IPS-NIHi11 (cell line): ENCODE measurements at places on chromosomes 3 and 15.

GRCh38 chr3:196793246-196793645, 53.6 kb downstream of the PAK2 start:
- DNase-seq, result peak; percentile 42

DNA sequence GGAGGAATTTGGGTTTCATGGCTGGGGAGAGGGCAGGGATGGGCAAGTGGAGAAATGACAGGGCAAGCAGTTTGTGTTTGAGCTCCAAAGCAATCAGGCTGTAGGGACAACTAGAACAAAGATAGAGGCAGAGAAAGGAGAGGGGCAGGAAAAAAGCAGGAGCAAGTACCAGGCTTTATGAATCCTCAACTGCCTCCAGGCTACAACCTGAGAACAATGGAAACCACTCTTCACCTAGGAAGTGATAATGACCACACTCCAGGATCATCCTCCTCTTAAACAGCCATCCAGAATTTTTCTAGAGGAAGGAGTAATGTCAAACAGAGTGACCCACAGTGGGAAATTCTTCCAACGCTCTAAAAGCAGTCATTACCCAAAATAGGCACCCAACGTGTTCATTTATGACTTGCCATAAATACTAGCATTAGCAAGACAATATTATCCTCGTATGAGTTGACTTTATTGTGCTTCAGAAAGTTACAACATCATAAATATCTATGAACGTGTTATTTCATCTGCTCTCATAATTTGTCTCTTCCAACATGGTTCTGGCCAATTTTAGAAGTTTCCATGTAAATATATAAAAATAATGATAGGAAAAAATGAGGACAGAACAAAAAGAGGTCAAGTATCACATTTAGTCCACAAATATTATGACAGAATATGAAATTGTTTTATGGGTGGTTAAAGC, 50.5 kb downstream of the TNFAIP8L3 start:
- no peak for DNase-seq

DNA sequence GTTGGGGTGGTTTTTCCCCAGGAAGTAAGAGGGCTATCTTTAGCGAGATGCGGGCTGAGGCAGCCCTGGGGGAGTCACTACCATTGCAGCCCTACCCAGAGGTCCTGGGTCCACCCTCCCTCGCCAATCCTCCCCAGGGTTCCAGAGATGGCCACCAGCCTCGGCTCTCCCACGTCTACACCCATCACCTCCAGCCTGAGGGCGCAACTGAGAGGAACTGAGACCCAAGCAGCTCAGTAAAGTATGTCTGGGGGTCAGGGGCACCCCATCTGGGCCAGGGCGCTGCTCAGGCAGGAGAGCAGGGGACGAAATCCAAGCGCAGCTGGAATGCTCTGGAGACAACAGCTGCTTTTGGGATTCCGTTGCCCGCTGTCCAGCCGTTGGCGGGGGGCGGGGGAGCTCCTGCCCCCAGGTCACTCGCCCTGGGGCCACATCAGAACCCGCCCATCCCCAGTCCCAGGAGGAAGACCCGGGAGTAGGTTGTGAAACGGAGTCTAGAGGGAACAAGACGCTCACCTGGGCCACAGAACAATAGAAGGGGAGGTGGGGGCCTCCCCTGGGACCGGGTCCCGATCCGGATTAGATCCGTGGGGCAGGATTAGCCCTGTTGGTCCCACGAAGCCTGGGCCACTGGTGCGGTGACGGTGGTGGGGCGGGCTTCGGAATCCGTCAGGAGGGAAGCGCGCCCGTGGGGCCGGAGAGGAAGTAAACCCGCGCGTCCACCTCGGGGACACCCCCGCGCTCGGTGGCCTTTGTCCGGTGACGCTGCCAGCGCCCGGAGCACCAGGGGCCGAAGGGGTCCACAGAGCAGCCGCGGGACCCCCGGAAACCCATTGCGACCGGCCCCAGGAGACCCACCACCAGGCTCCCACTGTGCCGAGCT, 1.4 kb upstream of the NDUFAF3 start:
- DNase-seq, result peak; percentile 34

DNA sequence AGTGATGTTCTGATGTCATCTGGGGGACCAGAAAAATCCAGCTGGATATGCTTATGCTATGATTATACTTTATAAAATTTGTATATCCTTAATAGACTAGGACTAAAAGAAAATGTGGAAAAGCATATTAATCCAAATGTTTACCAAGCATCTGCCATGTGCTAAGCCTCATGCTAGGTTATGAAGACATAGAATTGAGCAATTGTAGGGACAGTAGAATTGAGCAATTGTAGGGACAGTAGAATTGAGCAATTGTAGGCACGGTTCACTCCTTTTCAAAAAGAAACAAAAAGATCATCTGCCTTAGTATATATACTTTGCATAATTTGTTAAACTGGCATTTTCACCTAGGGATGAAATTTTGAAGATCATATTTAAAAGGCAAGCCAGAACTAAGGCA, 18.3 kb downstream of the ABHD5 start:
- no peak for DNase-seq
